ENCODE measurements at places on chromosomes 1 and 21. TPM values are rescaled to one million over a fixed set of nuclear protein-coding genes. Genes with fewer than 3 reads are reported as not detected.

DNA sequence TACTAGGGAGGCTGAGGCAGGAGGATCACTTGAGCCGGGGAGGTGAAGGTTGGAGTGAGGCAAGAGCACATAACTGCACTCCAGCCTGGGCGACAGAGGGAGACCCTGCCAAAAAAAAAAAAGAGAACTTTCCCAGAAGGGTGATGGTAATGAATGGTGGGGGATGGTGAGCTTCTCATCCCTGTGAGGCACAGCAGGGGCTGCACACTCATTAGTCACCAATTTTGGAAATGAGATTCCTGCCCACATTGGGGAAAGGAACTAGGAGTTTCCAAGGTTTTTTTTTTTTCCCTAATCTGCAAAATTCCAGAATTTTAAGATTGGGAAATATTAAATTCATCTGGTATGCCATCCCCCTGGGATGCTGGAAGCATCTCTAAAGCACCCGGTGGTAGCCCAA lies 50.2 kb upstream of the SSBP3 start:
- DNase-seq, result no peak

GRCh38 chr1:82227306-82228095 lies 426.8 kb downstream of the ADGRL2 start:
- no peak for DNase-seq

DNA sequence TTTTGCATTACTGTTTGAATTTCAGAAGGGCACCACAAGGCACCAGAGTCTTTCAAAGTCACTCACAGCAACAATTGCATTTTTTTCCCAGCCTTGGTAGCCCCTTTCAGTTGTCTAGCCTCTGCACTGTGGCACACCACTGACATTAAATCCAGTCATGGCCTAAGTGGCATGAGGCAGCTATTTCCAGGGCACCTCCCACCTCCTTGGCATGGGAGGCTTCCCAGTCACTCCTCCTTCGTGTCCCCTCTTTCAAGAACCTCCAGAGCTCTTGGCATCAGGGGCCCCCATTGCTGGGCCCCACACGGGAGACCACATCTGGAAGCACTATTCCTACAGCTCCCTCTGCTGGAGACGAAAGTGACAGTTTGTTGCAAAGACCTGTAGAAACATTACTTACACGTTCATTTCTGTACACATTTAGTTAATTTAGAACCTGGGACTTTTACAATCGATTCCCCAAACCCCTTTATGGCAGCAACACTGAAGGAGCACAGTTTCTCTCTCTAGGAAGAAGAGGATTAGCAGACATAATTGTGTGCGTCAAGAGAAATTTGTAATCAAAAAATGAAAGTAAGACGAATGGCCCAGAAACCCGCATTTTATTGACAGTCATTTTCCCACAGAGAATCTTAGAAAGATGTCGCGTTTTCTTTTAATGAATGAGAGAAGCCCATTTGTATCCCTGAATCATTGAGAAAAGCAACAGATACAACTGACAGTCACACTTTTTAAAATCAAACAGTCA lies 5.7 kb upstream of the CHD5 start:
- DNase-seq, result peak; percentile 66

- no peak for DNase-seq
Measured at GRCh38 chr1:82455342-82455741, 654.6 kb downstream of the ADGRL2 start.

DNA sequence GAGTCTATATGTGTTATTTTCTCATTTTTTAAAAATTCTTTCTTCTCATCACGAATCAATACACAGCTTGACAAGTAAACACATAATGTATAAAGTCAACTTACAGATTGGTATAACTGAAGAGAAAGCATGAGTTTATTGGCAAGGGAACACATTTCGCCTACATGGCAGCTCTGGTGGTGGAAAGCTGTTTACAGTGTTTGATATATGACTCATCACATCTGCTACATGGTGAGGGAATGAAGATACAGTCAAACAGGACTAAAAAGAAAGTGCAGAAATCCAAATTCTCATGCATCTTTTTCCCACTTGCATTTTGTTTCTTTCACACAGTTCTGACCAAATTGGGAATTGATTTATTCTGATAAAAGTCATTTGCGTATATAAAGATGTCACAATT lies 122.2 kb upstream of the ADGRL4 start:
- DNase-seq, result no peak

DNA sequence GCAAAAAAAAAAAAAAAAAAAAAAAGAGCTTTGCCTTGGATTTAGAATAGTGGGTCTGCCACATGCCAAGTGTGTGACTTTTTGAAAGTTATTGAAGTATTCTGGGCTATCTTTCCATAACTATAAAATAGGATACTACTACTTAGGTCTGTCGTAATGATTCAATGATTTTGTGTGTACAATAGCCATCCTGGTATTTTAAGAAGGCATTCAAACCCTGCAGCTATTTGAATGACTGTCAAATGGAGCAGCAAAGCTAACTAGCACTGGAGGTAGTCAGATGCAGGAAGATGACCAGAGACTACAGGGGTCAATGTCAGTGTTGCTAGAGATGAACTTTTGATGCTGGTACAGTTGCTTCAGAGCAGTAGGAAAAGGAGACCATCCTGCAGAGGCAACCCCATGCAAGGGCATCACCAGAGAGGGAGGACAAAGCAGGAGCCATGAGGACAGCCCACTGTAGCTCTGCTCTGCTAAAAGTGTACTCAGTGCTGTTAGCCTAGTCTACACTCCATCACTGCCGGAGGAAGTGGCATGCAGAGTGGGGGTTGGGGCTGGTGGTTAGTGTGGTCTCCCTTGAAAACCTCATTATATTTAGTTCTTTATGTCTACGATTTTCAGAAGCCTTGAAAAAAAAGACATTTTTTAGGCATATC lies 29.0 kb downstream of the DUSP10 start:
- no peak for DNase-seq

DNA sequence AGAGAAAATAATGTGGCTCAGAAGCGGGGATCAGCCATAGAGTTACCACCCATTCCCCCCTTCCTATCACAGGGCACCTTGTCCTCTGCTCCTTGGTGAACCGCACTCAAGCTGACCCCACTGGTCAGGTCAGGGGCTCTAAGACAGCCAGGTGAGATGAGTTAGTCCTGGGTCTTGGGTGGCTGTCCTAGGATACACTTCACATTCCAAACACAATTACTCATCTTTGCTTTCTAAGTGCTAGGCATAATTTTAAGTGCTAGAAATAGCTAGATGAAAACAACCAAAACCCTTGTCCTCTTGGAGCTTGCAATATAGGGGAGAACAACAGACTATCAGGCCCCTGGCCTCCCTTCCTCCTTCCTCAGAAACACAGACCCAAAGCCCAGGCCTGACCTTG lies 7.8 kb upstream of the MUTYH start:
- DNase-seq, result peak; percentile 3

- no peak for DNase-seq
Measured at GRCh38 chr1:107941531-107941930, 23.4 kb downstream of the VAV3 start.

- DNase-seq, result peak; percentile 51
Measured at GRCh38 chr1:17045634-17046333, 8.0 kb downstream of the SDHB start.

GRCh38 chr1:244075247-244075722 lies 24.2 kb downstream of the ZBTB18 start:
- peak; percentile 60 for DNase-seq

- peak; percentile 27 for DNase-seq
Measured at GRCh38 chr1:219833214-219833815, 95.0 kb downstream of the SLC30A10 start.

DNA sequence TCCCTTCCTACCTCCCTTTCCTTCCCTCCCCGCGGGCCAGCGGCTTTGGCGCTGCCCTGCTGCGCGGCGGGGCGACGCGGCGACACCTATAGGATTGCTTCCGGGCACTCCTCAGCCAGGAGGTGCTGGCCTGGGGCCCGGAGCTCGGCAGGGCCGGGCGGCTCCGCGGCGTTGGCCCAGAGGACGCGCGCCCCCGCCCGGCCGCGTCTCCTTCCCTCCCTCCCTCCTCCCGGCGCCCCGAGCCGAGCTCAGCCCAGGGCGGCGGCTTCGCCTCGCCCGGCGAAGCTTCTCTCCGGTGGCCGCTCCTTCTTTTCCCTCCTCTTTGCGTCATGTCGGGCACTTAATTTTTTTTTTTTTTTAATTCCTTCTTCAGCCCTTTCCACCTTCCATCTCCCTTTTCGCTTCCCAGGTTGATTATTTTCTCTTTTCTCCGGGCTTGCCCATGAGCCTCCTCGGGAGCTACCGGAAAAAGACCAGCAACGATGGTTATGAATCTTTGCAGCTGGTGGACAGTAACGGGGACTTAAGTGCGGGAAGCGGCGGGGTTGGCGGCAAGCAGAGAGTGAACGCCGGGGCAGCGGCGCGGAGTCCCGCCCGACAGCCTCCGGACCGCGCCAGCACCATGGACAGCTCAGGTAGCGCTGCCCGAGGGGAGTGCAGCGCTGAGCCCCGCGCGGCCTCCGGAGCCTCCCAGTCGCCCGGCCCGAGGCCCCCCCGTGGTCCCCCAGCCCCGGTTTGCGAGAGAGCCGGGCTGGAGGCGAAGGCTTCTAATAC lies at the start of gene DNAJC6:
DNAJC6 (plus strand) TSS at position 240 of the 774 bp plus-strand sequence; CDS start at position 443, 203 bp downstream.
- peak; percentile 87 for DNase-seq

DNA sequence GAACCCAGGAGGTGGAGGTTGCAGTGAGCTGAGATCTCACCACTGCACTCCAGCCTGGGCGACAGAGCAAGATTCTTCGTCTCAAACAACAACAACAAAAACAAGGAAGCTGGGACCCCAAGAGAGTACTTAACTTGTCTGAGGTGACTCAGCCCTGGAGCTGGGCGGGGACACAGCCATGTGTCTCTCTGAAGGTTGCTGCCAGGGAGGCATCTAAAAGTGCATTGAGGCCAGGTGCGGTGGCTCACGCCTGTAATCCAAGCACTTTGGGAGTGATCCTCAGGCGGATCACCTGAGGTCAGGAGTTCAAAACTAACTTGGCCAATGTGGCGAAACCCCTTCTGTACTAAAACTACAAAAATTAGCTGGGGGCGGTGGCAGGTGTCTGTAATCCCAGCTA lies 7.7 kb downstream of the IFI6 start:
- DNase-seq, result no peak

DNA sequence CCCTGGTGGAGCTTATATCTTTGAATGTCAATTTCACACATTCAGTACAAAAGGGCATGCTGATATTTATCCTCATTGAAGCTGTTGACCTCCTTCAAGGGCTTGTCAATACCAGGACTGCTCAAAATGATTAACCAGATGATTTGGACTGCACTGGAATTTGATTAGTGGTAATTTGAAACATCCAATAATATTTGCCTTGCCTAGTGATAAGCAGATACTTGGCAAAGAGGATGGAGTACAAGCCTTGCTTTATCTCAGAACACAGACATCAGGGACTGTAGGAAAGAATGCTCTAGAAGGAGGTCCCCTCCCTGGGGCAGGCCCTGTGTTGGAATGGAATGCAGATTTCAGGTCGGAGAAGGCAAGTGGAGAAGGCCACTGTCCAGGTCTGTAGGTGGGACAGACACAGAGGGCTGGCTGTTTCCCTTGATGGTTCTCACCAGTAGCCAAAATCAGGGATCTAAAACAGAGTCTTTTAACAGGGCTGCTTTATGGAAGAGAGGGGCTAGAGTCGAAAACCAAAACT lies 64.8 kb upstream of the ZNF648 start:
- no peak for DNase-seq

GRCh38 chr1:56248138-56248537 lies 331.2 kb downstream of the PLPP3 start:
- DNase-seq, result no peak

- DNase-seq, result no peak
Measured at GRCh38 chr1:150613061-150613920, 16.1 kb downstream of the ENSA start.

- DNase-seq, result no peak
Measured at GRCh38 chr21:25487046-25487594, 120.2 kb downstream of the MRPL39 start.

The CHIA gene
- not detected for total RNA-seq

The ABCG1 gene
- 0.07 TPM for total RNA-seq

The NCF2 gene
- 0.14 TPM for total RNA-seq

The TMEM54 gene
- total RNA-seq, result 9.8 TPM

The SH3BGRL3 gene
- 56.7 TPM for total RNA-seq

The RGS13 gene
- total RNA-seq, result not detected

The TEX38 gene
- total RNA-seq, result not detected

The TFF3 gene
- total RNA-seq, result 9.2 TPM

The SYT14 gene
- total RNA-seq, result 10.6 TPM

The AUNIP gene
- total RNA-seq, result 42.2 TPM

The TSEN15 gene
- 38.5 TPM for total RNA-seq

The PRMT6 gene
- total RNA-seq, result 33.9 TPM

The CLIC6 gene
- total RNA-seq, result 0.59 TPM

The PDC gene
- total RNA-seq, result not detected

The AADACL4 gene
- total RNA-seq, result not detected

The ZNF683 gene
- not detected for total RNA-seq
